Suprapubic skin (tissue), 4 donors: ENCODE measurements at places on chromosomes 5 and 9.

- H3K27ac ChIP-seq, result no peak overlapping the region
- no peaks in the 10 kb centered on the region for H3K27me3 ChIP-seq
- H3K36me3 ChIP-seq, result no peaks in the 10 kb centered on the region
- no peak for DNase-seq
- H3K4me3 ChIP-seq, result no peak overlapping the region
Measured at GRCh38 chr5:44932922-44933585, 124.3 kb downstream of the MRPS30 start.

- peaks cover 56% of the 10 kb centered on the region for H3K36me3 ChIP-seq
- H3K4me3 ChIP-seq, result no peak overlapping the region
- no peak for DNase-seq
- H3K4me1 ChIP-seq, result peaks cover 43% of the 10 kb centered on the region
- no peaks in the 10 kb centered on the region for H3K27me3 ChIP-seq
- no peak overlapping the region for H3K27ac ChIP-seq
Measured at GRCh38 chr5:151063142-151063989, 17.5 kb downstream of the TNIP1 start.

DNA sequence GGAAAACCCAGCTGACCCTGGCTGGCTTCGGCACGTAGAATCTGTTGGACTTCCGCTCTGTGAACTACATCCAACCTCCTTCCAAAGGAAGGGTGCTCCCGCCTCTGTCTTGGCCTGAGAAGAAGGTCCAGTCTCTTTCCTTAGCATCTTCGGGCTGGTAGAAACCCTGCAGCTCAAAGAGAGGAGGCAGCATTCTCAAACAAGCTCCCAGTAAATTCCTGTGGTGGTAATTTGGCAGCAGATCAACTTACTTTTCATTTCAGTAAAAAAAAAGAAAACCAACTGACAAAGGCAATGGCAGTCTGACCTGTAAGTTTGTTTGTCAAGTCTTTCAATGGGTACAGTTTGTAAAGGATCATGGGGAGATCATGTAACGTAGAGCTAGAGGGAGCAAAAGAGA lies 176.7 kb downstream of the MED10 start:
- H3K27ac ChIP-seq, result no peak overlapping the region
- H3K27me3 ChIP-seq, result no peaks in the 10 kb centered on the region
- H3K4me1 ChIP-seq, result no peaks in the 10 kb centered on the region
- no peak overlapping the region for H3K4me3 ChIP-seq
- DNase-seq, result no peak

GRCh38 chr9:109182940-109183798 lies 16.1 kb upstream of the FRRS1L start:
- no peak overlapping the region for H3K27ac ChIP-seq
- no peaks in the 10 kb centered on the region for H3K4me1 ChIP-seq
- no peaks in the 10 kb centered on the region for H3K36me3 ChIP-seq
- peak; percentile 47 for DNase-seq
